NCI-H446 treated with DMSO at 0.1 percent for 48 hours (cell line): ENCODE measurements at places on chromosomes 4 and X.

DNA sequence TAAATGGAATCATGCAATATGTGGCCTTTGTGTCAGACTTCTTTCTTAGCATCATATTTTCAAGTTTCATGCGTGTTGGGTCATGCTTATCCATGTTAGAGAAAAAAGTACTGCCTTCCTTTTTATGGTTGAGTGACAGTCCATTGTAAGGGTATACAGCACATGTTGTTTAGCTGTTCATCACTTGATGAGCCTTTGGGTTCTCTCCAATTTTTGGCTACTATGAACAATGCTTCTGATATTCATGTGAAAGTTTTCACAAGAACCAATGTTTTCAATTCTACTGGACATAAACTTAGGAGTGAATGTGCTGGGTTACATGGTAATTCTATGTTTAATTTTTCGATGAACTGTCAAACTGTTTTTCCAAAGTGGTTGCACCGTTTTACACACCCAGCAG lies 28.1 kb upstream of the LNX1 start:
- DNase-seq, result no peak

DNA sequence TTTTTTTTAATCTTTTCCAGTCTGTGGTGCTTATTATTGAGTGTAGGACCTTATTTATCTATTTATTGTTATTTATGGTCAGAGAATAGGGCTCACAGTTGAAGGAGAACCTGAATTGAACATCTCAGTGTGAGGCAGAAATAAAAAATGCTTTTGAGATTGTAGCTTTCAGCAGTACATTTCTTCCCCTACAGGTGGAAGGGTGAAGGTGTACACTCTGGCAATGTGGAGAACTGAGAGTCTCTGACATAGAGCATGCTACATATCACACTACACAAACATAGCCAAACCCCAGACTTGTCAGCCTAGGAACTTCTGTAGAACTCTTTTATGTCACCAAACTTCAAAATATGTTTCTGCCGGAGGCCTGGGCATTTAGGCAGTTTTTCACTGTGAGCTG lies 140.2 kb downstream of the STIM2 start:
- DNase-seq, result no peak

DNA sequence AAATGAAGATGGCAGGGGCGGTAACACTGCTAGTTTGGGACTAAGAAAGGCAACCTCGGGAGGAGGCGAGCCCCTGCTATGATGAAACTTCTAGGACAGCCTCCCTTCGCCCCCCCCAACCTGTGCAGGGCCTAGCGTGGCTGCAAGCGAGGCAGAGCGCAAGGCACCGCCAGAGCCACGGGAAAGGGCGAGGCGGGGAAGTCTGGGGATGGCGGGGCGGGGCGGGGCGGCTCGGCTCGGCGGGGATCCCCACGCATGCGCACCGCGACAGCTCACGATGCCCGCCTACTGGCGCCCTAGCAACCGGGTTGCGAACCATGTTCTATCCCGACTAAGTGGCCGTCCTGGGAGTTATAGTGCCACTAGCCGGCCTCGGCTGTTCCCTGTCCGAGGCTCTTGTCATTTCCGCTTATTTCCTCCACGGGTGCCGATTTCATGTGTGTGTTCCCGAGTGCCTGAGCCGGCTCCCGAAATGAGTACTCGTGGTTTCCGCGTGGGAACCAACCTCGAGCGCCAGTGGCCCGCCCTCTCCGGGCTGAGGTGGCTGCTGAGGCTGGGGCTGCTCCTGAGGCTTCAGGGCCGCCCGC lies 28.7 kb upstream of the RBMX start:
- peak; percentile 57 for DNase-seq

GRCh38 chr4:173492315-173492714 lies 37.7 kb downstream of the HAND2 start:
- DNase-seq, result no peak

GRCh38 chrX:149652232-149652981 lies 20.8 kb upstream of the TMEM185A start:
- no peak for DNase-seq

DNA sequence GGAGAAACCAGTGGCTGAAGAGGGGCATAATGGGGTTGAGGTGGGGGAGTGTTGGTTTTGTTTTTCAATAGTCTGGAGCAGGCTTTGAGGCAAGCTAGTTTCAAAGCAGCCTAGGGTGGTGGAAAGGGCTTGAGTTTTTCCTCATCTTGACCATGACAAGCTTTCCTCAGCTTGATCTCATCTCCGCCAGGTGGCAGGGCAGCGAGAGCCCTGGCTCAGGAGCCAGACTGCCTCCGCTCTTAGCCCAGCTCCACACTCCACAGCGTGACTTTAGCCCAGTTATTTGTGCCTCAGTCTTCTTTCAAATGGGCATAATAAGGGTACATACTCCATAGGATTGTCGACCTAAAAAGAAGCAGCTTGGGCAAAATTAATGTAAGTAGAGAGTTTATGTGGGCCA lies 29.9 kb upstream of the SOWAHD start:
- no peak for DNase-seq

DNA sequence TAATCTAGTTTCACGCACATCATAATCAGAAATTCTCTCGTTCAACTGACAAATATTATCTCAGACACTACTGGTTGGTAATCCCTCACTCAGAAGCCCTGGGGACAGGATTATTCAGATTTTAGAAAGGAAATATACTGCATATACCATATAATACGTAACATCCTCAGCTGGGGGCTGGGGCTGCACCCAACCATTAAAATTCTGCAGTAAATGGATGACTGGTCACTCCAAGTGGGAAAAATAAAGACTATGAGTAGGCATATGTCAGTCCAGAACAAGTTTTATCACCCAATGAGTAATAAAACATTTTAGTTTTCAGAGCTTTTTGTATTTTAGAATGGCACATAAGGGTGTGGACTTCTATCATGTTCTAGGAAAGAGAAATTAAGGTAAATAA lies 121.7 kb upstream of the MAP3K15 start:
- DNase-seq, result no peak

DNA sequence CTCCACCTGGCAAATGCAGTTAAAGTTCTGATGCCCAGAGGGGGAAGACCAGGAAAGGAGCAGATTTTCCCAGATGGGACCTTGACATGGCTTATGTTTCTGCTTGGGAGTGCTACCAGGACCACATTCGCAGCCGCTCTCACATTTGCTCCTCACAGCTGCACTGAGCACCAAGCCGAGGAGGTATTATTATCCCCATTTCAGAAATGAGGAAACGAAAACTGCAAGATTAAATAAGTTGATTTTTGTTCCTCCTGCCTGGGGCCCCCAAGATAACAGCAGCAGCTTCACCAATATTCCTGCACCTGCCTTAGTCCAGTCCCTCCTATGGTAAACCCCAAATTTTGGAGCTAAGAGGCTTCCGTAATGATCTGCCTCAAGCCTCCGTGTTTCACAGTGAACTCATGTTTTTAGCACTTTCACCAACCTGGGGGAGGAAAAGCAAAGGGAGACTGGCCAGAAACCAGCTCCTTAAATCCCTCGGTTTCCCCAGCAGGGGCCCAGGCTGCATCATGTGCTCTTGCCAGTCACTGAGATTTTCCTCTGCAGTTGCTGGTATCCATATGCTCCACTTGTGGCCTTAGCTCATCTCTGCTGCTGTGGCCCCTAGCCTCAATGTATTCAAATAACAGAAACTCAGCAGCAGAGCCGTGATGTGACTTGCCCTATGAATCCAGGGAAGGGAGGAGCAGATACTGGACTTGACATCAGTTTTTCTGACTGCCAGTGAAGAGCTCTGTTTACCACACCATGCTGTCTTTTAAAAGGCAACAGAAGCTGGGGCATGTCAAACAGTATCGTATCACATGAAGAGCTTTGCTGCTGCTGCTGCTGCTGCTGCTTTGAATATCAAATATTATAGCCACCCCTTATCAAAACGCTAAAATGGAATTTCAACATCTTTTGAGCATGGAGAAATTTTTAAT lies 95.5 kb upstream of the KLHL13 start:
- DNase-seq, result no peak

DNA sequence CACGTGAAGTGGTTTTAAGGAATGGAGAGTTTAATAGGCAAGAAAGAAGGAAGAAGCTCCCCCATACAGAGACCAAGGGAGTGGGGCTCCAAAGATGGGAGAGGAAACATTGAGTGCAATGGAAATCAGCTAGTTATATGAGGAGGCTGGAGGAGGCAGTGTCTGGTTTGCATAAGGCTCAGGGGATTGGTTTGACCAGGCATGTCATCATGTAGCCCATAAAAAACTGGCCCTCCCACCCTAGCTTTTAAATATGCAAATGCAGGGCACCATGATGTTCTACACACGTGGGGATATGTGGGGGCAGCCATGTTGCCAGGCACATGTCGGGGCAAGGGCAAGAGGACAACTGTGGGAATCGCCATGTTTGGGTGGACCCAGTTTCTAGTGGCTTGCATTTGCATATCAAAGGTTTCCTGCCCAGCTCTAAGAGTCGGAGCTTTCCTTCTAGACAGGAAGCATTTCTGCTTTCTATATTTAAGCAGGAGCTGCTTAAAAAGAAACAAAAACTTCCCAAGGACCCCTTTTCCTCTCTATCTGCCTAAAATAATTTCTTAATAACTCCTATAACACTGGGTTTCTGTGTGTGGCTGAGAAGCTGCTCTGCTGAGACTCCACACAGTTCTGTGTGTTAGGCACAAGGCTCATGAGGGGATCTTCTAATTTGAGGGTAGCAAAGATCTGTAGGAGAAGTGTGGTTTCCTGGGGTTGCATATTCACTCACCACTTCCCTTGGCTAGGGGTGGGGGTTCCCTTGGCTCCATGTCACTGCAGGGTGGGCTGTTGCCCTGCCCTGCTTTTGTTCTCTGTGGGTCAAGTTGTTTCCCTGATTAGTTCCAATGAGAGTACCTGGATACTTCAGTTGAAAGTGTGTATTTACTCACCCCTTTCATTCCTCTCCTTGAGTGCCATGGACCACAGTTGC lies 113.5 kb downstream of the VSIG4 start:
- no peak for DNase-seq

DNA sequence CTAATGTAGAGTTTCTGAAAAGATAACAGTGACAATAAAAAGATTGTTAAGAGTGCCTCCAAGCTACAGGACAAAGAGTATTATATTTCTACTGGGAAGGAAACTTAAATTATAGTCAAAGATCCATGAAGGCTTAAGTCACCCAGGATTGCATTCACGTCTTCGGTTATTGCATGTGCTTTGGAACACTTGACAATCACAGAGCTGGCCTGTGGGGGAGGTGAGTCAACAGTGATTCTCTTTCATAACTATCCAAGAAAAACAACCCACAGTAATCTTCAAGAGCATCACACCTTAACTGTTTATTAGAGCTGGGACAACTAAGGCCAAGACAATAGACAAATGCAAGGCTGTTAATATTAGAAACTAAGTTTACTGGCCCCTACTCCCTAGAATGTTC lies 40.3 kb downstream of the PDGFC start:
- DNase-seq, result no peak

GRCh38 chr4:76784237-76784636 lies 113.7 kb downstream of the SOWAHB start:
- DNase-seq, result no peak

DNA sequence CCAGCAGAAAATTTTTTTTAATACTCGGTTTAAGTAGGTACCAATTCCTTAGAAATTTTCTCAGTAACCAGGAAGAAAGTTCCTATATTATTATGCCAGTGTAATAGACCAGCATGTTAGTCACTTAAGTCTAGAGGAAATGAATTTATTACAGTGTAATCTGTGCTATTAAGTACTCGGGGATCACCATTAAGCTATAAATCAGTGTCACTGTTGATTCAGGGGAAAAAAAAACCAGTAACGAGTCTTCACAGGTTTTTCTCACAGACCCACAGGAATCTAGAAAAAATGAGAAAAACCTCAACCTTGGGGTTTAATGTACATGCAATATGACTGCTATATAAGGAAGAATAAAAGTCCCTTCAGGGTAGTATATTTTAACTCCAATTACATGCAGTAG lies 138.3 kb upstream of the IL1RAPL2 start:
- no peak for DNase-seq

DNA sequence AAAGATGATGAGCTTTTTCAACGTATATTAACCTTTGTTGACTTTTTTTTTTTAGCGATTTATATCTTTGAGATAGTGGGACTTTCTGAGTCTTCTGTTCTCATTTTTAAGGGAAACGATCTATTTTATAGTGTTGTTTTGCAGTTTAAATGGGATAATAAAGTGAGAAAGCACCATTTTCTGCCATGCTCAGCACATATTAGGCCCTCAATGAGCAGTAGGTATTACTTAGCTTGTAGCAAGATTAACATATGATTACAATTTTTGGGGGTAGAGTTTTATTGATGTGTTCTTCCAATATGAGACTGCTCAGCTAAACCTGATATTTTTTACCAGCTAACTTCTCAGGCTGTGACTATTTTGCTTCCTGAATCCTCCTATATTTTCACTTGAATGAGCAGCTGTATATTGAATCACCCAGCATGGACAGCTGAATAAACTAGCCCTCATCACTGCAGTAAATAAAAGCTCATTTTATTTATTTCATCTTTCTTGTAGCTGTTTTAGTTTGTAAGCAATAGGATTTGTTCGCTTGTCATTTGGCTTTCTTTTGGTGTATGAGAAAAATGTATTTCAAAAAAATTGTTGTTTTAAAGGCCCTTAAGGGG lies 43.7 kb downstream of the UGT8 start:
- DNase-seq, result no peak

DNA sequence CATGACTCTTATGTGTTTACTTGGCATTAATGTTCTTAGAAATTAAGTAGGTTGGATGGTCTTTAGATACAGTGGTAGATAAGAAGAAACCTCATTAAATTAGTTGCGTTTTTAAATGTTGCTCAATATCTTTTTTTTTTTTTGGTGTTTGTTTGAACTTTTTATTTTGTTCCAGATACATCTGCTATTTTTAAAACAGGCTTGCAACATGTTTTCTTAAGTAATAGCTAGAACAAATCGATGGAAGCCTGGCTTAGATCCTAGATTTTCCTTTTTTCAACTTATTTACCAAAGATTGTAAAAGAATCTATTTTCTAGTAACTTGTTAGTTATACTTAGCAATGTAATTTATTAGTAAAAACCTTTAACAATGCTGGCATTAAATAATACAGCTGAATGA lies 9.3 kb downstream of the CNKSR2 start:
- DNase-seq, result no peak

DNA sequence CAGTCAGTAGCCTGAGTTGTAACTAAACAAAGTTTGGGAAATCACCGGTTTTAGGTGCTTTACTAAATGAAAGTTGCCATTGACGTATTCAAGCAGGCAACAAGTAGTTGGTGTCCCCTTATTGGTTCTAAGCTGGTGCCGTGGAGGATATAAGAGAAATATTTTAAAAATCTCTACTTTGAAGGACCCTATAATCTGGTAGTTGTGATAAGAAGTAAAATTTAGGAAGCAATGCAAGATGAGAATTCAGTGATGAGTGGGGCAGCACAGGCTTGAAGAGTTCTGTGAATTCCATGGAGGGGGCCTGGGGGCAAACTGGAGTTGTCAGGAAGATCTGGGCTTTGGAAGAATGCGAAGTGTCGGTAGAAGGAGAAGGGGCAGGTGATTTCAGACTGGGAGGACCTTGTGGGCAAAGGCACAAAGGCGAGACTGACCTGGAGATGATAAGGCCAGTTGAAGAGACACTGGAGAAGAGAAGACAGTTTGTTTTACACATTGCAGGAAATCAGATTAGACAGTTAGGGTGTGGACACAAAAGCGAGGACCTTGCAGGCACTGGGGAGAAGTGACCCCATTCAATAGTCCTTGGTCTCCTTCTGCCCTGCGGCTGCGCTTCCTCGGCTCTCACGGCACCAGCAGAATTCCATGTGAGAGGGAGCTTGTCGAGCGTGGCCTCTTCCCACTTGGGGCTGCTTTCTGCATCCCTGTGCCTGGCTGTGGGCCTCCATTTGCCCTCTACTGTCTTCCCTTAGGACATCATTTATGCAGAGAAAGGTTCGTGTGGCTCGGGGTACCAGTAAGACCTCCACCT lies 1.3 kb downstream of the RHOH start:
- DNase-seq, result no peak
